PC-3 (cell line): ENCODE measurements at places on chromosomes 12 and 14.

DNA sequence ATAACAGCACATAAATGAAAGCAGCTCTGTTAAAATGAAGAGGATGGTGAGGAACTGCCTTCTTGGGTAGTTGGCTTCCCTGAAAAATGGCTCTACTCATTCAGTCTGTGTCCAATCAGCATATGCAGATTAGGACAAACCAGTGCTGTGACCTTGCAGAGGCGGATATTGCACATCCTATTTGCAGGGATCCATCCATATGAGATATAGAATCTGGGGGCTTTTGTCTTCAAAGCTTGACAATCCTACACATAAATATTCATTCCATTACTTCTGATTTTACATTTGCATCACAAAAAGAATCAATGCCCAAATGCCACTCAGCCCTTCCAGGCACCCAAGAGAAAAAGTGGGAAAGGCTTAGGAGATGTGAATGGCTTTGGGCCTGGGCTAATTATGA lies 383.7 kb downstream of the EMP1 start:
- no peak for DNase-seq

DNA sequence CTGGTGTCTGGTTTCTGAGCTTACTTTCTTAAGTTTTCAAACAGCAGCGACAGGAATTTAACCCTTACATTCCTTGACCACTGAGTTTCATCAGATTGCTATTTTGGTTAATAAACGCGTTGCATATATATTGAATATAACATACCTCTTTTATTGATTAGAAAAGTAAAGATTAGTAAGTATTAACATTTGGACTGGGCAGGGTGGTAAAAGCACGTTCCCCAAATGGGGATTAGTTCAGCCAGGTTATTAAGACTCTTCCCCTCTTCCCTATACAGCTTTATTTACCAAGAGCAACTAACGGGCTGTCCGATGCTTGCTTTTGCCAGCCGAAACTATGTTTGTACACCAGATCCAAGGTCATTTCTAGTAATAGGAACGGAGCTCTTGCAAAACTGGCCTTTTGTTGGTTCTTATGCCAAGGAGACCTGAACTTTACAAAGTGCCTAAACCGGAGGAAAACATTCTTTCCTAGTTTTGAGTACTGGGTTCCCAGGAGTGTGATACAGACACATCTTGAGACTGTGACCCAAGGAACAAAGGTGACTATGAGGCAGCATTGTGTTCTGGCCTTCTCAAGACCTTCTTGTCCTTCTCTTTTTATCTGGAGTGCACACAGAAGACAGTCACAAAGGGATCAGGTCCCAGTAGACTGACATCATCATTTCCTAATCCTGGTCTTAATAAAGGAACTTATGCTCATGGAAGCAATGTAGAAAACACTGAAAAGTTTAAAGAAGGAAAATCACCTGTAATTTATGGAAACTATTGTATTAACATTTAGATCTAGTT lies 2.6 kb downstream of the GLRX5 start:
- DNase-seq: no peak

DNA sequence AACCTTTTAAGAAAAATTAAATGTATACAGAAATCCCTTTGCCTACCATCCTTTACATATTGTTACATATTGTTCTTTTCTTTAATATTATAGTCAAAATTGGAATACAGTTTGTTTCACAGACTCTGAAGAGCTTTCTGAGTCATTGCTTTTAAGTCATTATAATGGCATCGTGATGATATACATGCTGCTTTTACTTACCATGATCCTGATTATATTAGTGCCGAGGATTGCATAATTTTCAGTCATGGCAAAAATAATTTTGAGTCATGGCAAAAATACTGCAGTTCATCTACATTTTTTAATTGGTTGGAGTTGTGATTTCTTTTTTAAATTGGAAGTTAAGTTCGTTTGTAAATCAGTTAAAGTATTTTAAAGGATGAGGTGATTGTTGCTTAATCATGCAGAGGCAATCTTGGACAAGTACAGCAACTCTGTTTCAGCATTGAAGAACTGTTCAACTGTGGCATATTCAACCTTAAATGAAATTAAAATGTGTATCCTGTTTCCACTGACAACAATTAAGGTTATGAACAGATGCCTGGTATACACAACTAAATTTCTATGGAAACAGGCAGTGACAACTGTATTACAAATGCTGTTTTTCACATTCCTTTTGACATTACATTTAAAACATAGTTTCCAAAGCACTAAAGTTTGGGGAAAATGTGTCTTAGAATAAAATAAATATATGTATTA lies 142.3 kb downstream of the PCNX1 start:
- DNase-seq: no peak

DNA sequence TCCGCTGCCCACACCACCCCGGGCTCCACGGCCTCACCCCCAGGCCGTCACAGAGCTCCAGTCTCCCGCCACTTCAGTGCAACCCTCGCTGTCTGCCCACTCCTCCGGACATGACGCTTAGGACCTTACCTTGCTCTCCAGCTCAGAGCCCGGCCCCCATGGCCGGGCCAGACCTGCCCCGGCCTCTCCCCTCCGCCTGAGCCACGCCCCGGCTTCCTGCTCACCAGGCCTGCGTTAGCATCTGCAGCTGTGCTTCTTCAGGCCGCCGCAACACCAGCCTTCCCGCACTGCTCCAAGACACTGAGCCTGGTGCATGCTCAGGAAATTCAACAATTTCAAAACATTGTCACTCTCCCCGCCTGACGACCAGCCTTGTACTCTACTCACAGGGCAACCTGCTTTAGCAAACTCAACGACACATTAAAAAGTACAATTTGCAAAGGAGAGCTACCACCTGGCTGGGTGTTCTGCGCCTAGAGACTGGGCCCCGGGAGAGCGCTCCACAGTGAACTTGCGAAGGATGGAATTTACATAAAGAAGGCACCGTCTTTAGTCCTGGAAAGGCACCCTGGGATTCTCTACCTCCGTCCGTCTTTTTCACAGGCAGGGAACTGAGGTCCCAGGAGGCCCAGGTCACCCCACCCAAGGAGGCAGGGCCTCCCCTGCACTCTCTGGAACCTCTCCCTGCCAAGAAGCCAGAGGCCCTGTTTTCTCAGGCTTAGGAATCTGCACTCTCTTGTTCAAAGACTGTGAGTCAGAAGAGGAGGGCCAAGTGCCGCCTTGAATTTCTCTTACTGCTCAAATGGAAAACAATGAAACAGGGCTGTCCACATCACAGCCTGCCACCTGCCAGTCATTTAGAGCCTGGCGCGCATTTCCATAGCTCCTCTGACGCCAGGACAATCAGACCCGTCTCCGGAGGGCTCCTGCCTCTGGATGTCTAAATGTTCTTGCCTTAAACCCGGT lies 51.3 kb downstream of the STX2 start:
- DNase-seq: no peak

DNA sequence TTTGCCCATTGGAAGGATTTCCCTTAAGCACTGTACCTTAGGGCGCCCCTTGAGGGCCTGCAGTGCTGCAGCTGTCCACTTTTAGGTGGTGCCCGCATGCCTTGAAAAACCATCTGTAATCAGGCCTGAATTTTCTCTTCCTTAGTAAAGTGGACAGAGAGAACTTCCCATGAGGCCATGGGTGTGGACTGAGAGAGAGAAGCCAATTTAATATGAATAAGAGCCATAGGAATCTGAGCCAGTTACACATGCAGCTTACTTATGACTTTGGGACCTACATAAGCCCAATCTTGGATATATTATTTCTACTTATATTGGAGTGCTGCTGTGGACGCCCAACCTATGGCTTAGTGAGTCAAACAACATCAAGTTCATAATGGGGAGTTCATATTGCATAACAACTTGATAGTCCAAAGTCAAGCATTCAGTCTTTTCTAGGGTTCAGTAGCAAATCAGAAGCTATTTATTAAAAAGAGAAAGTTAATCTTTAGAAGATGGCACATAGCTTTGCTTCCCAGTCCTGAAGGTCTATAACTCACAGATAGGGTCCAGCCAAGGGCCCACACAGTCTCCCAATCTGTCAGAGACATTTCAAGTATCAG lies 11.1 kb upstream of the ETV6 start:
- no peak for DNase-seq

DNA sequence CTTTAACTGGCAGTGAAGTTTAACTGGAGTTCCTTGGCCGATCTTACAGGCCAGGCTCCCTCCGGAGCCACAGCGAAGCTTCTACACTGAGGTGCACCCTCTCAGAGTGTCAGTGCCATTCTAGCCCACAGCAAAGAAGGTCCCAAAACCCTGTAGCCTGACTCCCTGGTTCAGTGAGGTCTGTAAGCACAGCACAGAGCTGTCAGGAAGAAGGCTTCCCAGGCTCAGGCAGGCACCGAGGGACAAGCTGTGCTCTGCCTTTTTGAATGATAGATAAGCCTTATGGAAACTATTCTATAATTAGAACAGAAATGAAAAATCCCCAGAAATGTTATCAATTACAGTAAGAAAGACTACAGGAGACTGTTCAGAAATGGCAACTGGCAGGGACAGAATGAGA lies 40.2 kb downstream of the MOK start:
- DNase-seq: no peak

DNA sequence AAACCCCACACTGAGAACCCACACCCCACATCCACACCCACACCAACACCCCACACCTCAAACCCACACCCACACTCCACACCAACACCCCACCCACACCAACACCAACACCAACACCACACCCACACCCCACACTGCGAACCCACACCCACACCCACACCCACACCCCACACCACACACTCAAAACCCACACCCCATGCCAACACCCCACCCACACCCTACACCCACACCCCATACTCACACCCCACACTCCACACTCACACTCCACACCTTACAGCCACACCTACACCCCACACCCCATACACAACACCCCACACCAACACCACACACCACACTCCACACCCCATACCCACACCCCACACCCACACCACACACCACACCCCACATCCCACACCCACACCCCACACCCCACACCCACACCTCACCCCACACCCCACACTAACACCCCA lies 38.0 kb downstream of the TMEM120B start:
- no peak for DNase-seq

DNA sequence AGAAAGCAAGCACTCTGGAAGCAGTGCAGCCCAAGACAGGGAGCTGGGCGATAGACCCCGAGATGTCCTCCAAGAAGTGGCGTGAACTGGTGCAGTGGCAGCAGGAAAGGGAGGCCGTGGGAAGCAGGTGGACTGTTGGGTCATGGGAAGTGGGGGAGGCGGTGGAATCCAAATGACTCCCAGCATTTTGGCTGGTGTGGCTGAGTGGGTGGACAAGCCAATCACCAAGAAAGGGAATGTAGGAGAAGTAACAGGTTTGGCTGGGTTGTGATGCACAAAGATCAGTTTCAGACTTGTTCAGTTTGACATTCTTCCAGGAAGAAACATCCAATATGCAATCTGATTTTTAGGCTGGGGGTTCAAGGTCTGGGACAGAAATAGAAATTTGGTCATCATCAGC lies 46.0 kb upstream of the KTN1 start:
- no peak for DNase-seq

- DNase-seq: peak; percentile 57
Measured at GRCh38 chr14:65414961-65415589, 2.5 kb downstream of the FUT8 start.

DNA sequence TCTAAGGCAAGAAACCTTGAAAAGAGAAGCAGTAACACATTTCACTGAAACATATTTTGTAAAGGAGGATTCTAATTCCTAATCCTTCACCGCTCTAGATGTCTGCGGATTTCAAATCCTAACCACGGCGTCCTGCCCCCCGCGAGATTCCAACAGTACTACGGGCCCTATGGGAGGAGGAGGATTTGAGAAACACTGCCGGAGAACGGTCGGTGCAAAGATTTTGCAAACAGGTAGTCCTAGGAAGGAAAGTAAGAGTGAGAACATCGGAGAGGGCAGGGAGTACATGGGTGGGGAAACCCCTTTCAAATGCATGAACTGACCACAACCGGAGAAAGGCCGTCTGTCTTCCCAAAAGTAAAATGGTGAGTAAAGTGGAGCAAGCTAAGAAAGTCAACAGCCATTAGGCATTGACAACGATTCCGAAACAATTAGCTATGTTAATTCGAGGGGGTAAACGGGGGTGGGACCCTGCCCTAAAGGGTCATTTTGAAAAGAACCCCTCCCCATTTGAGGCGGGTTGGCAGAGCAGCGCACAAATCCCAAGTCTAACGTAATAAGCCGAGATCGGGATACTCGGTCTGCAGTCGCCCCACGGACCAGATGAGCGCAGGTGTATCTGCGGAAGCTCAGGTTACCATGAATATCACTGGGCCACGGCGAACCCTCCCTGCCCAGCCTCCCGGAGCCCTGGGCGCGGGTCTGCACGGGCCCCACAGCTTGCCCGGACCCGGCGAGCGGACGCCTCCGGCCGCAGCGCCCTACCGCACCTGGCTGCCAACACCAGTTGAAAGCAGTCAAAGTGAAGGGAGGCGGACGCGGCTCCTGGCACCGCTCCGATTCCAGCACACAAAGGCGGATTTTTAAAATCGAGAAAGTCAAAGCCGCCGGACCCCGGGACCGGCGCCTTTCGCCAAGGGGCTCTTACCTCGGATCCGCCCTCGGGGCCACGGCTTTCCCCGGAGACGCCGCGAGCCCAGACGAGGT lies 662 bp downstream of the EPS8 start:
- DNase-seq: peak; percentile 47

DNA sequence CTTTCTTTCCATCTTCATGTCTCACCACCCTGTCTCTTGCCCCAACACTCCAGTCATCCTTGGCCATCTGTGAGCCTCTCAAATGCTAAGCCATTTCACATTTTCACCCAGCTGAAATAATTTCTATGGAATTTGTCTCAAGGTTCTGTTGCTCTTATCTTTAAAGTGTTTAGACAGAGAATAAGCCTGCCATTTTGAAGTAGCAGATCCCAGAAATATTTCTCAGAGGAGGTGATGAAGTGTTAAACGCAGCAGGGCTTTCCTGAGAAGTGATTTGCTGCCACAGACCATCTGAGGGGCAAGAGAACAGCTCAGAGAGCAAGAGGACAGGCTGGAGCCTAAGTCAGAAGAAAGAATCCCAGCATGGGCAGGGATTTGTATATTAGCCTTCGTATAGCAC lies 71.6 kb upstream of the CLMN start:
- DNase-seq: no peak

GRCh38 chr12:24363177-24363754 lies 413.8 kb upstream of the SOX5 start:
- no peak for DNase-seq

DNA sequence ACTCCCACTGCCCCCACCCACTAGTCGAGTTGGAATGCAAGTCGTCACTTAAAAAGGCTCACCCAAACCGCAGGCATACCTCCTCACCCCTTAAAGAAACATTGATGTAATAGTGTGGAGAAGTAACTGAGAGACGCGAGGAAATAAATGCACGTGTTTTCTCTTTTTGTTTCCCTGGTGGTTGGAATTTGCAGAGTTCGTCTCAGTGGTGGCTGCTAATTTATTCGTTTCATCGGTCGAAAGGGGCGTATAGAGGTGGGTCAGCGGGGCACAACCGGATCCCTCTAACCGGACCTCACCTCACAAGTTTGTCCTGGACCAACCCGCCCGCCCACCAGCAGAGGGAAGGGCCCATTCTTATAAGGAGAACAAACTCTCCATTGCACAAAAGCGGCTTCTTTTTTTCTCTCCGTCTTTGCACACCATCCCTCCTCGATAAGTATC lies 5.0 kb upstream of the NPAS3 start:
- peak; percentile 51 for DNase-seq

DNA sequence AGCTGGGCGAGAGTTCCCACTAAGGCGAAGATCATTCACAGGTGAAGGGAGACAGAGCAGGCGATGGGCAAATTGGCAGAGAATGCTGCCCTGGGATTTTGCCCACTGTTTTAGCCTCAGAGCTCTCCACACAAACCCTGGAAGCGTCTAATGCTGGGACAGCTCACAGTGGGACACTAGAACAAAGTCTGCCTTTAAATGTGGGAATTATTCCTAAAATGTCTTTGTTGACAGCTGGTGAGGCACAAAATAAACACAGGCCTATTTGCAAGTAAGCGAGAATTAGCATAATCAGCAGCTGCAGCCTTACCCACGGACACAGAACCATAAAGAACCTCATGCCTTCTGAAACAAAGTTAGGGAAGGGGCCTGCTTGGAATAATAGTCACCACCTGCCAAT lies 824.5 kb downstream of the AACS start:
- DNase-seq: no peak
